Ureter (tissue), 1 donor: ENCODE measurements at places on chromosomes 1 and 21. TPM values are rescaled to one million over a fixed set of nuclear protein-coding genes. Genes with fewer than 3 reads are reported as not detected.

GRCh38 chr21:41366522-41367151 lies 4.8 kb downstream of the MX2 start:
- peak; percentile 77 for DNase-seq

- no peak for DNase-seq
These were observed 50.5 kb upstream of the PPP2R5A start for GRCh38 chr1:212234431-212235395.

DNA sequence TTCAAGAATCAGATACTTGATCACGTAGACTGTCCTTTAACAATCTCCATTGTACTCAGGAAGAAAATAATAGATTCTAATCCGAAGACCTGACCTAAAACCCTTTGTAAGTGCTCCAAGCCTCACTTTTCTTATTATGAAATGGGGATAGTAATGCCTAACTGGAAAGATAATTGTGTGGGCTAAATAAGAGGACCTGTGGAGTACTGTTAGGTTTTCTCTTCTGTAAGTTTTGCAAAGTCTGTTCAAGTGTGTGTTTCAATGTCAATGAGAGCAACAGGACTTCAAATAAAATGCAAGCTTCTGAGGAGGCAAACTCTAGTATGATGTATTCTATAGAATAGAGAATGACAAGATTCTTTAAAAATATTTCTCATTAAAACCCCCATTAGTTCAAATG lies 348.6 kb downstream of the USP25 start:
- DNase-seq = no peak

- no peak for DNase-seq
These were observed 1.0 kb upstream of the PPIH start for GRCh38 chr1:42657201-42657600.

- DNase-seq = no peak
These were observed 135.1 kb downstream of the CDC7 start for GRCh38 chr1:91635763-91636162.

DNA sequence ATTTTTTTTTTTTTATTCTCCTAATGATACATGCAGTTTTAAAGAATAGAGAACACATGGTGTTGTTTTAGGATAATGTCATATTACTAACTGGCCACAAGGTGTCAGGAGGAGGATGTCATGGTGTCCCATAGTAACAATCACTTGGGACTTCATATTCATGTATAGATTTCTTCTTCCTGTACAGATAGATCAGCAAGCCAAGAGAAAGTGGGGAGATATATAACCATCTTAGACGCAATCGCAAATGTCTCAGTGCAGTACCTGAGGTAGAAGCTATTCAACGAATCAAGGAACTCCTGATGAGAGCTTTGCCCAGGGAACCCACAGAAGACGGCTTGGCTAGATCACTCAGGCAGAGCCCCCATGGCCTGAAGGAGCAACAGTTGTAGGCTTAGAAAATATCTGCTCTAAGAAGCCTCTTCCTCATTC lies 12.3 kb downstream of the OR2T11 start:
- DNase-seq = no peak

DNA sequence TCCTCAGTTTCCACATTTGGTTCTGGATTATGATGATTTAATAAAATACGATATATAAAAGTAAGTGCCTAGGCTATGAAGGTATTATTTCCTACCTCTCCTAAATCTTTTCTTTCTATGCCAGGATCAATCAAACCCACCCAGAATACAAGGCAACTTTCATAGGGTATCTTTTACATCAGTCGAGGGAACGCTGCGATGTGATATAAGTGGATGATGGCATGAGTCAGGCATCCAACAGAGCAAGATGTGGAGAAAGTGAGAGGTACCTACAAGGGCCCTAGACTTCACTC lies 781 bp downstream of the TTLL7 start:
- DNase-seq = no peak

DNA sequence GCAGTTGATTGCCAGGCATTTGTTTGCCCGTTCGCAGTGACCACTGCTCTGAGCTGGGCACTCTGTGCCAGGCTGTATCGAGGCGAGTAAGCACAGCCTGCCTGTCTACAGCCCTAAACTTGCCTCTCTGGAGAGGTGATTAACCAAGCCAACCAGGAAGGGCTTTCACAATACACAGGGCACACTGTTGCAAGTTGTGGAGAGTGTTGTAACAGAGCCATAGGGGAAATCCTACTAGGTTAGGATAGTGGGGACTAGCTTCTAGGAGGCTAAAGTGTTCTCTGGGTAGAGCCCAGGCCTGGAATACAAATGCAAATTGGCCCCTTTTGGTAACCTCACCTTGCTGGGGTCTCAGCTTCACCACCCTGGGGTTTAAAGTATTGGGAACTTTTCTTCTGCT lies 23.8 kb downstream of the PRDM2 start:
- no peak for DNase-seq

GRCh38 chr1:172487550-172487949 lies 43.7 kb upstream of the PIGC start:
- DNase-seq = no peak

- no peak for DNase-seq
These were observed 168.9 kb downstream of the LMO4 start for GRCh38 chr1:87497380-87498203.

GRCh38 chr21:41864311-41865001 lies 14.7 kb downstream of the PRDM15 start:
- no peak for DNase-seq

DNA sequence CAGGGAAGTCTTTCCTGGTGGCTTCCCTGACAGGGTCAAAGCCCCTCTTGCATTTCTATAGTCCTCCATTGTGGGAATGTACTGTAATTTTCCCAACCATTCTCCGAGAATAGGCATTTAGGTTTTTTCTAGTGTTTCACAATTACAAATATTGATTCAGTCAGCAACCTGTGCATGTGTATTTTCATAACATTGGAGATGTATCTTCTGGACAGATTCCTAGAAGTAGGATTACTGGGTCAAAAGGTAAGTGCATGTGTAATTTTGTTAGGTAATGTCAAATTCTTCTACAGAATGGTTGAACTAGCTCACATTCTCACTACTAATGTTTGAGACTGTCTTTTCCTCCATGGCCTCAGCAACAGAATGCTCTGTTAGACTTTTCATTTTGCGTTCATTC lies 8.3 kb upstream of the PLA2G2A start:
- DNase-seq = no peak

DNA sequence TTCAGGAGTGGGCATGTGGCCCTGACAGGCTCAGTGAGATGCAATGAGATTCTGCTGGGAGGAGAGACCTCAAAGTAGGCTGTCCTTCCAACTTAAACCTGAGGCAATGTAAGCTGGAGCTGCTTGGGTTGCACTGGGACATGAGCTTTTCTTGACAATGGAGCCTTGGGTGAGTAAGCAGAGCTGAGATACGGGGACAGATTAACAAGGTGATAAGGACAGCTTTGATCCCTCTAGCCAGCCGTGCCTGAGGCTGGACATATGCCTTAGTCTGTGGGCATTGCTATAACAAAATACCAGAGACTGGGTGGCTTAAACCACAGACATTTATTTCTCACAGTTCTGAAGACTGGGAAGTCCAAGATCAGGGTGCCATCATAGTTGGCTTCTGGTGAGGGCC lies 18.3 kb upstream of the NGF start:
- no peak for DNase-seq

DNA sequence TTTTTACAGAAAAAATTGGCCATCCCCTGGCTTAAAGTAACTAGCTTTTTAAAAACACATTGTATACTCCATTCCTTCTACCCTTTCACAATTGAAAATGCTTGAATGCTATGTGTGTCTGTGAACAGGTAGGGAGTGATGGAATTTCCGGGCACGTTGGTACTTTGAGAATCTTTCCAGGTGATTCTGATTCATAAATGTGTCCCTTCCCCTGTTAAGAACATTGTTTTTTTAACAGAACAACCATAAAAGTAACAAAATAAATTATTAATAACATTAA lies 57.4 kb upstream of the QSOX1 start:
- DNase-seq = no peak

GRCh38 chr1:43621861-43622260 lies 28.1 kb upstream of the KDM4A start:
- no peak for DNase-seq

DNA sequence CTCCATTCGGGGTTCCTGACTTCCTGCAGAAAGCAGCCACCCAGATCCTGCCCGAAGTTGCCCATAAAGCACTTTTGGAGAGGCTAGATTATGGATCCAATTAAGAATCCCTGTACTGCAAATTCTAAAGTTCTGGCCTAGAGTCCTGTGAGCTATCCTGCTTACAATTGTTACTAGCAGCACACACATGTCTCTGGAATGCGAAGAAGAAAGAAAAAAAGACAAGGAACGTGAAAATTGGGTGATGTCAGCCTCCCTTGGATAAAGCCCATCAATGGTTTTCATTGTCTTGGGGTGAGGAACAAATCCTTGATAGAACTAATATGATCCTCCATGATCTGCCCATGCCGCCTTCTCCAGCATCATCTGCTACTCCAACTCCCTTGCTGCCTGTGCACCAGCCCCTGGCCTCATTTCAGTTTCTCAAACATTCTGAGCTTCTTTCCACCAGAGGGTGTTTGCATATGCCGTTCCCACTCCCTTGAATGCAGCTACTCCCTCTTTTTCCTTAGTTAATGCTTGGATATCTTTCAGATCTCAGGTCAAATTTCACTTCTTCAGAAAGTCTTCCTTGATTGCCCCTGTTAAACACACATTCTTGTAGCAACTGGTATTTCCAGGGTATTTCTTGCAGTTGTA lies 94.0 kb downstream of the ST6GALNAC5 start:
- no peak for DNase-seq

GRCh38 chr21:38938343-38938742 lies 132.6 kb downstream of the ETS2 start:
- no peak for DNase-seq

DNA sequence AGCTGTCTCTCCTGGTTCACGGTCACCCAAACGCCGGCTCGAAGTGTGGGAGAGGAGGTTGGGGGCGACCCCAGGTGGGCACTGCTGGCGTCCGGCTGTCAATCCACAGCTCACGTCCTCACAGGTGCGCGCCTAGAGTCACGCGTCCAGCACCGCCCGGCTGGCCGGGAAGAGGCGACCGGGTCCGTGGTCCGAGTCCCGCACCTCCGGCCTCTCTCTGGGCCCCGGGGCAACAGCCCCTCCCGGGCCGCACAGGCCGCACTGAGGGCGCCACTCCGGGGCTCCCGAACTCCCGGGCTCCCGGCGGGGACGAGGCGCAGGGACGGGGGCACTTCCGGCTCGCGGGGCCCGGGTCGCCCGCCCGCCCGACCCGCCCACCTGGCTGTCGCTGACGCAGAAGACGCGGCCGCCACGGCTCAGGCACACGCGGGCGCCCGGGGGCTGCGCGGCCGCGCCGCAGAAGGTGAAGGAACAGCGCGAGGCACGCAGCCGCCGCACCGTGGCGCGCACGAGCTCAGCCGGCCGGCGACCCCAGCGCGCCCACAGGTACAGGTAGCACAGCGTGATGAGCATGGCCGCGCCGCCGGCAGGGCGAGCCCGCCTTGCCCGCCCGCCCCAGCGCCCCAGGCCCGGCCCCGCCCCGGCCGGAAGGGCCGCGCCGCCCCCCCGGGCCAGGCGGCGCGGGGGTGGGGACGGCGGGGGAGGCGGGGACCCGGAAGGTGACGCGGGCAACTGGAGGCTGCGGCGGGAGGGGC lies at the start of gene HLCS:
HLCS (minus strand) TSS at position 604 of the 755 bp plus-strand sequence; CDS start at position 573, 31 bp downstream.
- peak; percentile 71 for DNase-seq

GRCh38 chr1:92051948-92052347 lies 22.2 kb downstream of the EPHX4 start:
- no peak for DNase-seq

DNA sequence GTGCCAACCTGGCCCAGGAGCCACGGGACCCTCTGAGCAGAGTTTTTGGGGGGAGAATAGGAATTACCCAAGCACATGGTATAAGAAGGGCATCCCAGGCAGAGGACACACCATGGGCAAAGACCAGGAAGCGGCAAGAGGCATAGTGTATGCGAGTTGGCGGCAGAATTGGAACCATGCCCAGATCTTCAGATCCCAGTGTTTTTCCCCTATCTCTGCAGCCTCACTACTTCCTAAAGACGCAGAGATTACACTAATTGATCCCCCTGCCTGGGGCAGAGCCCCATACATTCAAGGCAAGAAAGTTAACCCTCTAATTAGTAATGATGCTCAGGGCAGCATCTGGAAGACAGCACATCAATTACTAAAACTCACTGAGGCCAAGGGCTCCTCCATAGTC lies 48.2 kb downstream of the SYT2 start:
- no peak for DNase-seq

PIK3R3 gene
- total RNA-seq = 55.8 TPM

IL23R gene
- 0.18 TPM for total RNA-seq

HNRNPU gene
- total RNA-seq = 356 TPM

PRR9 gene
- not detected for total RNA-seq

ASCL5 gene
- not detected for total RNA-seq

PLA2G2F gene
- total RNA-seq = 19.2 TPM

KCNK2 gene
- 7.2 TPM for total RNA-seq

AMIGO1 gene
- 6.0 TPM for total RNA-seq

RIPK4 gene
- 34.3 TPM for total RNA-seq

SPRR1B gene
- 0.91 TPM for total RNA-seq
